Osteoblast (primary cell): ENCODE measurements at places on chromosomes 6 and 20. TPM values are rescaled to one million over a fixed set of nuclear protein-coding genes. Genes with fewer than 3 reads are reported as not detected.

The C20orf144 gene
- total RNA-seq: under 0.01 TPM in 2 replicates

DNA sequence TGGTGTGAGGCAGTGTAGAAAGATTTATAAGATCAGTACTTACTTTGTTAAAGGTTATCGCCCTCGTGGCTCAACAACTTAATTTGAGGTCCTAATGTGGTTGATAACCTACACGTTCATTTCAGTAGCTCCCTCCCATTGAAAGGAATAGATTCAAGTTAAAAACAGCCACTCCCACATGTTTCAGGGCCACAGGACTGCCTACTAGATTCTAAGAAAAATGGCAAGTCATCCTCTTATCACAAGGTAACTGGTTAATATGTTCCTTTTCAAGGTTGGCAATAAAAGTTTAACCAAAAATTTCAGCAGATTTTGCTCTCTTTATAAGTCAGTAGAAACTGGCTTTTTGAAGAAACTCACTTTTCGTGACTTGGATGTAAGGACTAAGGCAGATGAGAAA, 17.1 kb downstream of the GSTA2 start:
- DNase-seq: no peak

DNA sequence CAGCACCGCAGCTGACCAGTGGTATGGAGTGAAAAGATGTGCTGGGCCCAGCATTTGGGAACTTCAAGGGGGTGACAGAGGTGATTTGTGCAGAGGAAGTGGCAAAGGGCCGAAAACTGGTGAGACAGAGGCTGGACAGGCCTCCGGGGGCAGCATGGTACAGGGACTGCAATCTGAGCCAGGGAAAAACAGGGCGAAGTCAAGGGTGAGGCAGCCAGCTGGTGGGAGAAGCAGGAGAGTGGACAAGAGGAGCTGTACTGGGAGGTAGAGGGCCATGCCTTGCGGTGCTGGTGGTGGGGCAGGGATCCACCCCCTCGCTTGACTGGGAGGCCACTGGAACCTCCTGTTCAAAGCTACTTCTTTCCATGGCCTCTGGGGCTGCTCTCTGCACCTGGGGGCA, 7.3 kb upstream of the GFRA4 start:
- peak; percentile 88 for DNase-seq

DNA sequence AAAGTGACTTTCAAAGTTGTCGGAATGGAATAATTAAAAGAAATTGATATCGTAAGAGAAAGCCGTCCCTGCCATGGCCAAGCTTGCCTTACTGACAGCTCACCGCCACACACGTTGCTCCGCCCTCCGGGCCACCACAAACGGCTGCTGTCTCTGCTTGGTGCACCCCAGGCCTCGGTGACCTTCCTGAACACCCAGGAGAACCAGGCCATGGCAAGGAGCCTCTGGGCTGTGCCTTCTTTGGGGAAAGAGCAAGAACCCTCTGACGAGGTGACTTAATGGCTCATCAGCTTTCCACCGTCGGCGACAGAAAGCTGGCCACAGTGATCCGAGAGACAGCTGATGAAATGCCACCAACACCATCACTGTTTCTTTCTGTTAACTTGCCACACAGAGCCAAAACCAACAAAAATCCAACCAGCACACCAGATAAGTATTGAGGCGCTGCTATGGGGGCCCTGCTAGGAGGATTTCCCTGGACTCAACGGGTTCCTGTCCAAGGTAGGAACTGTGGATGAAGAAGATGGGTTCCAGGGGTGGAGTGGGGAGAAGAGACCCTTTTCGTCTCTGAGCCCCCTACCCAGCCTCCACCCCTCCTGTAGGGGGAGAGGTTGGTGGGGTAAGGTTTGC, 61.4 kb downstream of the NPEPL1 start:
- no peak for DNase-seq

DNA sequence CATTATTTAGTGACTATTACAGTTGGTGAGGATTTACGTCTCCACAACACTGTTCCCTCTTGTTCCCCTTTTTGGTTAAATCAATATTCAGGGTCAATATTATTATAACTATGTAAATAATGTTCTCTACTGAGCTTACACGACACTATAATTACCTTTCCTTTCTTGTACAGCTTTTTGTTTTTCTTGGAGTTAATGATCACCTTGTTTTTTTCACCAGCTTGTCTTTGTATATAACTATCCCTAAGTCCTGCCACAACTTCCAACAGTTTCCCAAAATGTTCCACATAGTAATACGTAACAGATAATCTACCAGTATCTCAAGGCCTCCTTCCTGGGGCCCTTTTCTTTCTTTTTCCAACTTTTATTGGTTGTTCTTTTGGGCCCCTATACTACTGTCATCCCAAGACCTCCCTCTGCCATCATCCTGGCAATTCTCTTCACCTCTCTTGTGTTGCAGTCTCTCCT, 142.0 kb upstream of the SOX4 start:
- no peak for DNase-seq

DNA sequence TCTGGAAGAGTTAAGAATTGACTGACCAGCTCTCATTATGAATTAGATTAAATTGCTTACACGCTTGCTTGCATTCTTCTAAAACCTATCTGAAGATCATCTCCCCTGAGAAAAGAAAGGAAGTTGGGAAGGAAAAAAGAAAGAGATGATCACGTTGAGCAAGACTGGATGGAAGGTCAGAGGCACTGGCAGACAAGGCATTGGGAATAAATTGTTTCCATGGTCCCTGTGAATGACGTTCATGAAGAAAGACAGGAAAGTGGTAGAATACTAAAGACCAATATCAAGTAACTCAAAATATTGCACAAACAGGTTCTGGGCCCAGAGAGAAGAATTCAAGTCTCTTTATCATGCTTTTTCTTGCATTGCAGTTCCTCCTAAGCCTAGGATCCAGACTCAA, 1045.4 kb upstream of the MAP3K7 start:
- no peak for DNase-seq

GRCh38 chr20:34552569-34552968, 5.9 kb upstream of the MAP1LC3A start:
- DNase-seq: no peak

DNA sequence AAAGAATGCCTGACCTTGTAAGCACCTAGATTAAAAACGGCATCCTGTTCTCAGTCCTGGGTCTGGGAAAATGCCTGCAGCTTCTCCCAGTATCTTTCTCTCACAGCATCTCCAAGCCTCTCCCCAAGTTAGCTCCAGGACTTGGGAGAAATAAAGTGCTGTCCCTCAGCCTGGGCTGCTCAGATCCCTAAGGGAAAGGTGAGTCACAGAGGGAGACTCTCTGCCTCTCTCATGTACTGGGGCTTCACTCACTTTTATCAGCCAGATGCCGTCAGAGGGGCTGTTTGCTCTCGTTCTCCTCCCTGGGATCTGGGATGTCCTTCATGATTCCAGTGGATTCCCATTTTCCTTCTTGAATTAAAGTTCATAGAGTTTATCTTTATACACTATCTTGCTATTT, 293.6 kb downstream of the COL12A1 start:
- no peak for DNase-seq
